Cortex of kidney (tissue), 1 donor: ENCODE measurements at places on chromosomes 11 and 22.

- DNase-seq = no peak
These were observed 29.3 kb upstream of the TENM4 start for GRCh38 chr11:79470161-79470560.

- DNase-seq = no peak
These were observed 20.7 kb upstream of the P2RY2 start for GRCh38 chr11:73197348-73197747.

- DNase-seq = no peak
These were observed 58.6 kb downstream of the DSCAML1 start for GRCh38 chr11:117738246-117738957.

DNA sequence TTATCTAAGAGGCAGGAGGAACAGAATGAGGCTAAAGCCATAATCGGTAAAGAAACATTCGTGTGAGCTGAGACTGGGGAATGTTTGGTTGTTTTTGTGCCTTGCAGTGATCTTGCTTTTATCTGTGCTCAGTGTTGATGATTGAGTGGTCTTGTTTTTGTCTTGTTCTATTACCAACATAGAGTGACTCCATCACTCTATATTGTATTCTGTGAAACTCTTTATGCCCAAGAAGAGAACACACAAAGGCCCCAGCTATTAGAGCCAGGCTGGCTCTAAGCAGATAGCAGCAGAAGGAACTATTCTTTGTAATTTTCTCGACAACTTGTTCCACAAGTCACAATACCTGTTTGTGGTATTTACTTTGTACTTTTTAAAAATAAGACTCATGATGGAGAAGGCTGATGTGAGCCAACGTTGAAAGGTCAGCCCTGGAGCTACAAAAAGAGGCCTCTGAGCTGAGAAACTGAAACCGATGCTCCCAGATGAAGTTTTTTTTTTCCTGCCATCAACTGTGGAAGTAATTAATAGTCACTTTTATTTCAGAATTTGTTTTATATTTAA, 68.4 kb downstream of the LARGE1 start:
- no peak for DNase-seq

DNA sequence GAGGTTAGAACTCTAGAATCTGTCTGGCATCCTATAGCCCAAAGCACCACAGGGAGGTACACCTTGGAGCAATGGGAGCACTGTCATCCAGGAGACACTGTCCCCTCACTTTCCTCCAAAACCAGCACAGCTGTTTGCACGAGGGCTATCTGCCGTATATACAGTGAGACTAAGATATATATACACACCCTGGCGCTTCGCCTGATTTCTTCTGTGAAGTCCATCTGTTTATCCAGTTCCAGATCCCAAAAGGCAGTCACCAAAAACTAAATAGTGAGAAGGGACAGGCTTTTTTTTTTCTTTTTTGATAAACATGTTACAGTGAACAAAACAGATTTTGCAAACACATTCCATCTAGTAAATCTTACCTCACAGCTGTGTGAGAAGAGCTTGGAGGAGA, 68.5 kb downstream of the ARFGAP2 start:
- DNase-seq = no peak

GRCh38 chr11:100445231-100445735, 241.8 kb upstream of the ARHGAP42 start:
- DNase-seq = no peak

DNA sequence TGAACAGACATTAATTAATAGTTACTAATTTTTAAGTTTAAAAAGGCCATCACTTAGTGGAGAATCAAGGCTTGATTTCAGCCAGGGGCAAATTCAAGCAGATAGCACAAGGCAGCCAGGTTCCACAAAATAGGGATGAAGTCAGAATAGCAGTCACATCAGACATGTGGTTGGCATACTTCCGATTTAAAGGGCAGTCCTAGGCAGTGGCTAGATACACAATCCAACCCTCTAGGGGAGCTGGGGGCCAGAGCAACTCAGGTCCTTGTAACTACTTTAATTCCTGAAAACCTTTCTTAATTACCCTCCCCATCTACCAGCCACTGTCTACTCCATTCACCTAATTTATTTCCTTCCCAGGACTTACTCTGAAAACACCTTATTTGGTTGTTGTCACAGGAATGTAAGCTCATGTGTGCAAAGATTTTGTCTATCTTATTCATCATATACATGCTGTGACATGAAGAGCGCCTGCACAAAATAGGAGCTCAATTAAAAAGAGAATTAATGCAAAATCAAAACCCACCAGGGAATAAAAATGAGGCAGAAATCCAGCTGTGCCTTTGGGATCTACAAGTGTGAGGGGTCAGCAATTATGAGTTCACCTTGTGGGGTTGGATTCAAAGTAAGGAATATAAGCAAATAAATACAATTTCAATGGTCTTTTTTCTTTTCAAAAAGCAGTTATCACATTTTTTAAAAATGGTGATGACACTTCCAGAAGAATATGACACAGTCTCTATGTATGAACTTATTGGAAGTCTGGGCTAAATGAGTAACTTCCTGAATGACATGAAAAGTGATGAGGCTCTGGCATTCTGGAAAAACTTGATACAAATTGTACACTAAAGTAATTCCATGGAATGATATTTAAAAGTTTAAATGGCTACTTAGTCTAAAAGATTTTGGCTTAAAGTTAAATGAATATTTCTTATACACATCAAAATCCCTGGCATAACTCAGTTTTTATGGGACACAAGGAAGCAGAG, 53.8 kb downstream of the COPB1 start:
- no peak for DNase-seq

DNA sequence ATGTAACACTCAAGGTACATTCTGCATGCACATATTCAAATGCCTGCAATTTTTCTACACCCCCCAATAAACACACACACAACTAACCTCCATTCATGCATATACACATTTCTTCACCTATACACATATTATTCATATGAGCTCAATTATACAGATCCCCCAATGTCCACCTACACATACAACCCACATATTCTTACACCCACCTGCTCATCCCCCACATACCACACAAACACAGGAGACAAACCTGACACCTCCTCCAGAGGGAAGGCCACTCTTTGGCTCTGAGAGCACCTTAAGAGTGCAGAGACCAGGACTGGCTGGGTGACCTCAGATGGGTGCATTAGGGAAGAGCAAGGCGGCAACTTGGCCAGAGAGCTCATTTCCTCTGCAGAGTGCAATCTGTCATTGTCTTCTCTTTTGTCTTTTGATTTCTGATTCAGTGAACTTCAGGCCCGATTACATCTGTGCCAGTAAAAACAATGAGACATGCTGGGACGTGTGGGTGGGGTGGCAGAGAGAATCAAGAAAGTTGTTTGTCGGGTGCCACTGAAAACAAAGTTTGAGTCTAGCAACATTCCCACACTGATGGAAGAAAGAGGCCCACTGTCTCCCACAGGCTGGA, 208.4 kb downstream of the NXPE2 start:
- DNase-seq = no peak

- DNase-seq = no peak
These were observed 378.2 kb upstream of the NARS2 start for GRCh38 chr11:78952890-78953289.

DNA sequence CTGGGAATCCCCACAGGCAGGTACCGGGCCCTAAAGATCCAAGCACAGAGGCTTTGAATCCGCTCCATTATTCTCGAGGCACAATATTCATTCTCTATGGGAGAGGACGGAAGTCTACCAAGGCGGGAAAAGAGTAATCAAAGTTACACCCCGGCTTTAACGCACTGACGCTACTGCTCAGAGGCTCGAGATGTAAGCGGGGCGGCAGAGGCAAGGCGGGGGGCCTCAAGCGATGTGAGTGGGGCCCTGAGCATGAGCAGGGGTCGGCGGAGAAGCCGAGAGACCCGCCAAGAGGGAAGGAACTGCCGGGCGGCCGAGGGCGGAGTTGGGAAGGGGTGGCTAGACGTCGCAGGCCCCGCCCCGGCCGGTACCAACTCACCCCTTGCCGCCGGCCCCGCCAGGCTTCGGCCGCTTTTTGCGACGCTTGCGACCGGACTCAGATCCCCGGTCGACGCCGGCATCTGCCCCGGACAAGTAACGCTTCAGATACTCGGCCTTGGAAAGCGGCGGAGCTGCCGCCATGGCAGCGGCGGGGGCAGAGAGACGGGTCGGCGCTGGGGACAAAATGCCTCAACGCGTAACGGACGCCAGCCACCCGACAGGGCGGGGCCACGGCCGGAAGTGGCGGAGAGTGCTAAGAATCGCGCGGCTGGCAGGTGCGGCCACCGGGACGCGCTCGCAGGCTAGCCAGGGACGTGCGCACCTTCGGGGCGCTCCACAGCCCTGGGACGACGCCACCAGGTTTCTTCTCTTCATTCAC, at the start of gene BUD13:
BUD13 (minus strand) TSS at position 545 of the 760 bp plus-strand sequence; CDS start at position 522, 23 bp downstream.
- DNase-seq = peak; percentile 34

DNA sequence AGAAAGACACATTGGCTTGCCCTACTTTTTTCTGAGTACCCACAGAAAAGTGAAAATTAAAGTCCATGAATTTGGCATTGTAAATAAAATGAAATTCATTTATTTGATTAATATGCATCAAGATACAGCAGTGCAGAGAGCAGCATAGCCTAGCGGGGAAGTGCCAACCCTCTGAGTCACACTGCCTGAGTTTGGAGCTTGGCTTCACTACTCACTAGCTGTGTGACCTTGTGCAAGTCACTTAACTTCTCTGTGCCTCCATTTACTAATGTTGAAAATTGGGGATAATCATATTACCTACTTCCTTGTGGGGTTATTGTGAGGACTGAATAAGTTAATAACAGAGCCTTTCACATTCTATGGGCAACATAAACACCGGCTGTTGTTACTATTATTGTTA, 111.5 kb upstream of the CSNK2A3 start:
- DNase-seq = no peak

DNA sequence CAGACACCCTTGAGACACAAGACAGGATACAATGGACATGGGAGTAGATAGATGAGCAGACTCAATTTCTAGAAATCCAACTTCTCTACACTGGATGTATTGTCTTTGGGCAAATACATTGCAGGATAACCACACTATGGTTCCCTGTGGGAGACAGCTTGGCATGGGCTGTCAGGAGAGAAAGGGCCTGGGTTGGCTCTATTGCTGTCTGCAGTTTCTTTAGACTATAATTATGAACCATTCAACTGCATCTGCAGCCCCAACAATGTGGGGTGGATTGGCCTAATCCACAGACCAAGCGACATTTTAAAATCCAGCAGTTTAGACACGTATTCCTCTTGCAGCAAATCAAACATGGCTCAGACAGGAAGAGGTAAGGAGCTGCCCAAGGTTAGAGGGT, 60.3 kb downstream of the ETS1 start:
- DNase-seq = no peak

DNA sequence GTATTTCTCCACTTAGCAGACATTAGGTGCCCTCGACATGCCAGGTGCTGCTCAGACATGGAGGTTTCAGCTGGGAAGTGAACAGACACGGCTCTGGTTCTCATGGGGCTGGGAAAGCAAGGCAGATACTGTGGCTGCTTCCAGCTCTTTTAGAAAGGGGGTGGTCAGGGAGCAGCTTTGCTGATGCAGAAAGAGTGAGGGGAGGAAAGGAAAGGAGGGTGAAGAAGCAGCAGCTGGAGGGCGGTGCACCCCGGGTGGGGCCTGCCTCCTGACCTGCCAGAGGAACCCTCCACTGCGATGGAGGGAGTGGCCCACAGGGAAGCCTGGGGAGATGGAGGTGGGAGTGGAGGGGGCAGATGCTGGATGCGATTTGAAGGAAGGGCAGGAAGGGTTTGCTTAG, 76.8 kb downstream of the MORC2 start:
- DNase-seq = no peak

- DNase-seq = no peak
These were observed 17.5 kb upstream of the TMEM191C start for GRCh38 chr22:21449531-21450319.

DNA sequence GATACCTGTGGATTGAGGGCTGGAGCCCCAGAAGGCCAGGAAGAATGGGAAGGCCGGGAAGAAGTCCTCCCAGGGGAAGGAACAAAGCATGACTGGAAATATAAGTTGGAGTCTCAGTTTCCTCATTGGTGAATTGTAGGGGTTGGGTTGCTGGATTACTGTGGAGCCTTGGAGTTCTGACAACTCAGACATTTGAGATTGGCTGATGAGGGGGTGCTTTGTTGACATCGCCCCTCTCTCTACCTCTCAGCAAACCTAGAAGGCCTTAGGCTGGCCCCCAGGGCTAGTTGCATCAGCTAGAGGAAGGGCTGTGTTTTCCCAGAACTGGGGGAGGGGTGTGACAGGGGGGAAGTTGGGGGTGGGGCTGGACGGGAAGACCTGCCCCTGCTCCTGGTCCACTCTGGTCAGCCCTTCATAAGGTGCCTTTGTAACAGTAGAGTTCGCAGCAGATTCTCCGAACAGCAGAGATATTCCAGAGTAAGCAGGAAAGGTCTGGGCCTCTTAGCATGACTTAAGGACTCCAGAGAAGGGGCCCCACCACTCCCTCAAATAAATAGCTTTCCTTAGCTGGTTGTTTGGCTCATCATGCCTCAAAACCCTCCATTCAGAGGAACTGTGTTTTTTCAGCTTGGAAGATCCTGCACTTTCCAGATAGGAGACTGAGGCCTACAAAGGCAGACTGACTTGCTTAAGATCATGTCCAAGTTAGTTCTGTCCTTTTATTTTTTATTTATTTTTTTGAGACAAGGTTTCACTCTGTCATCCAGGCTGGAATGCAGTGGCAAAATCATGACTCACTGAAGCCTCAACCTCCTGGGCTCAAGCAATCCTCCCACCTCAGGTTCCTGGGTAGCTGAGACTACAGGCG, 12.5 kb upstream of the THRSP start:
- DNase-seq = no peak
